Chondrocyte (in vitro differentiated cells): ENCODE measurements at places on chromosomes 7 and 10. TPM values are rescaled to one million over a fixed set of nuclear protein-coding genes. Genes with fewer than 3 reads are reported as not detected.

DNA sequence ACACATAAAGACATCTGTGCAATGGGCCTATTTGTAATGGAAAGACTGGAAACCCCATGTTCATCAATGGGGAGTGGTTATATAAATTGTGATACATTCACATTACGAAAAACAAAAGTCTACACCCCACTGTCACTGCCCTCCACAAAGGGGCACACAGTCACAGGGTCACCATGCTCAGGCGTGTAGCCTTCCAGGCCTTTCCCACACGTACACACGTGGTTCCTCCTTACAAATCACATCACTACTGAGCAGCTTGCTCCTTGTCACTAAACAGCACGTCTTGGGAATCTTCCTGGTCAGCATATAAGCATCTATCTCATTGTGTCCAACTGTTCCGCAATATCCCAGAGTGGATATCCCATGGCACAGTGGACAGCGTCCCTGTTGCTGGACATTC is 163.1 kb downstream of the SLIT1 start:
- DNase-seq: no peak

FAM24B gene
- not detected in 3 replicates for total RNA-seq

SLC18A3 gene
- not detected in 3 replicates for total RNA-seq

GRCh38 chr7:149878523-149878921 is 4.8 kb downstream of the ATP6V0E2 start:
- DNase-seq: no peak

DNA sequence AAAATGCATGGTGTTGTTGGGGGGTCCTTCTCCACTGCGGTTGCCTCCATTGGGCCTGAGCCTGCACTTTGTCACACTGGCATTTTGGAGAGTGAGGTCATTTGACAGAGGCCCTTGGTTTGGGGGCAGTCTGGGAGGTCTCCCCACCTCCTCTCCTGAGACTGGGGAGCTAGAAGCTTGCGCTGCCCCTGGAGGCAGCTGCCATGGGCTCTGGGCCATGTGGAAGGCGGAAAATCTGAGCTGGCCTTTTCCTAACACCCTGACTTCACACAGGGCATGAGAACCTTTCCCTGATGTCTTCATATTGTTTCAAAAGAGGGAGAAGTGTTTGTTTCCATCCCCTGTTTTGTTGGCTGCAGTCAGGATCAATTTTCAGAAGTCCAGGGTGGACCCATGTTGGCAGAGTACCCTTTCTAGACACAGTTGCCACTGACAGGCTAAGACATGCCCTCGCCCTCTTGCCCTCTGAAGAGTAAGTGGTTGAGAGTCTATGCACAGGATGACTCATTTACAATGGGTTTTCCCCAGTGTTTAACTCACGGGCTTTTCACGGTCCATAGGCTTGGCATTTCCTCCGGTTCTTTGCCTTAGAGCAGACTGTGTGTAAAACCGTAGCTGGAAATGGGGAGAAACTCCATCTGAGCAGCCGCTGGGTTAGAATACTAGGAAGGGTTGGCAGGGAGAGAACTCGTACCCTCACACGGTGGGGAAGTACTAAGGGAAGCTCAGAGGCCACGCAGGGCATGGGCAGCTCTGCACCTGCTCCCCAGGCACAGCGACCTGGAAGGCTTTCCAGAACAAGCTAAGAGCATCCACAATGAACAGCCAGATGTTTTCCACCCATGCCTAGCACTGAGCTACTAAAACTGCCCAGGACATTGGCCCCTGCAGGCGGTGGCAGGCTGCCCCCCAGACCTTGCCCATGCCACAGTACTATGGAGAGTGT is 655.0 kb downstream of the SDK1 start:
- DNase-seq: no peak

NUDT13 gene
- 1.7 to 2.2 TPM (median 2.0 TPM) in 3 replicates for total RNA-seq

GRCh38 chr10:76119036-76119435 is 687.6 kb downstream of the LRMDA start:
- DNase-seq: no peak

DNA sequence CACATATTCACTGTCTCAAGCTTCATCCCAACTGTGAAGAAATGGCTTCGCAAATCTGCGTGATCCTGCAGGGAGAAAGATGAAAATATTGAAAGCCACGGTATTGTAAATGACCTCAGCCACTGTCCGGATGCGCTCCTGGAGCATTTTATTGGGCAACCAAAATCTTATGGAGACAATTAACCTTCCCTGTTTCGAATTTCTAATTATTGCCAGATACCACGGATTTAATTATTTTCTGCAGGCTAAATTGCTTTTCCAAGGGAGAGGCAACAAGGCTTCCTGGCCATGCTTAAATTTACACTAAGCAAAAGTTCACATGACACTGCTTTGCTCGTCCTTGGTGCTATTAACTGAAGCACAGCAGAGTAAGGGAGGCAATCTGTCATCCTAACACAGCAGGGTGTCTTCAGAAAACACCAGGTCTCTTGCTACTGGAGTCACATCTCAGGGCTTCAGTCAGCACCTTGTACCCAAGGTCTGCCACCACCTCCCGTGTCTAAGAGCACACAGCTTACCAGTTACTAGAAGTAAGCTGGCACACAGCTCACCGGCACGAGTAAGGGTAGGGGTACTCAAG is 162.2 kb downstream of the SFMBT2 start:
- DNase-seq: no peak

GRCh38 chr10:13673156-13673555 is 86.4 kb downstream of the PRPF18 start:
- no peak for DNase-seq

LBX1 gene
- total RNA-seq: not detected in 3 replicates

DNA sequence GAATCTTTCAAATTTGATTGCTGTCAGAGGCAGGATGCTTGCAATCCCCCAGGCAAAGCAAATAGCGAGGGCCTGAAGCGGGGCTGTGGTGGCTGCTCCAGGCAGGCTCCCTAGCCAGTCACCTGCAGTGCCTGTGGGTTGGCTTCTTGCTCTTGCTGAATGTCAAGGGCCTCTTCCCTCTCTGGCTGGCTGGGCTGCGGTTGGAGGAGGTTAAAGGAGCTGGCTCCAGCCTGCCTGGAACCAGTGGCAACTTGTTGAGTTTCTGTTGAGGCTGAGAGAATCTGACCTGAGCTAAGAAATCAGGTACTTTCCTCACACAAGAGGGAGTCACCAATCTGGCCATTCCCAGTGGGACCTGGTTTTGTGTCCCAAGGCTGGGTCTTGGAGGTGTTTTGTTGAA is 134.7 kb downstream of the TMEM178B start:
- no peak for DNase-seq

PAPOLB gene
- total RNA-seq: 0.05 TPM in 1 of 3 replicates, not detected in the others

- no peak for DNase-seq
These were observed 49.4 kb upstream of the BET1 start for GRCh38 chr7:94053532-94053931.

DNA sequence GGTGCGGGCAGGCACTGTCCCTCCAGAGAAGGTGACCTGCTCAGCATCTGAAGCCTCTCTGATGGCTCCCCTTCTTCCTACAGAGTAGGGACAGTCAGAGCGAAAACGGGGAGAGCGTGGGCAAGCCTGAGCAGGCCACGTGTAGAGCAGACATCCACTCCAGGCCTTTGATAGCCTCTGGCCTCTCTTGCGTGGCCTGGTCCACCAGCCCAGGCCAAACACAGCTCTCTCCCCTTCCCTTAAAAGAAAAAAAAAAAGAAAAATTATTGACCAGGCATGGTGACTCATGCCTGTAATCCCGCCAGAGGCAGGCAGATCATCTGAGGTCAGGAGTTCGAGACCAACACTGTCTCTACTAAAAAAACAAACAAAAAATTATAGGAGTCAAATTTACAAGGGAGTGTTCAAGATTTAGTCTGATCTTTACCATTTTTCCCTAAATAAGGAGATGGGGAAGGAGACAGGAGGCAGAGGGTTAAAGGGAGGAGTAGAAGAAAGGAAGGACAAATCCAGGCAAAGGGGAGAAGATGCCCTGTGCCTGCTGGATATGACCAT is 84.8 kb downstream of the PLXNA4 start:
- DNase-seq: no peak

GRCh38 chr10:50527442-50528043 is 96.2 kb downstream of the SGMS1 start:
- no peak for DNase-seq

NODAL gene
- 0.49 TPM in 1 of 3 replicates, not detected in the others for total RNA-seq

- no peak for DNase-seq
These were observed 65.0 kb downstream of the INPP5A start for GRCh38 chr10:132602614-132603013.

- DNase-seq: no peak
These were observed 127.7 kb downstream of the CNOT4 start for GRCh38 chr7:135382173-135382572.

GRCh38 chr10:88256013-88256680 is 327.0 kb downstream of the RNLS start:
- no peak for DNase-seq

CDHR1 gene
- total RNA-seq: 0.24 to 5.1 TPM (median 3.5 TPM) in 3 replicates

DNA sequence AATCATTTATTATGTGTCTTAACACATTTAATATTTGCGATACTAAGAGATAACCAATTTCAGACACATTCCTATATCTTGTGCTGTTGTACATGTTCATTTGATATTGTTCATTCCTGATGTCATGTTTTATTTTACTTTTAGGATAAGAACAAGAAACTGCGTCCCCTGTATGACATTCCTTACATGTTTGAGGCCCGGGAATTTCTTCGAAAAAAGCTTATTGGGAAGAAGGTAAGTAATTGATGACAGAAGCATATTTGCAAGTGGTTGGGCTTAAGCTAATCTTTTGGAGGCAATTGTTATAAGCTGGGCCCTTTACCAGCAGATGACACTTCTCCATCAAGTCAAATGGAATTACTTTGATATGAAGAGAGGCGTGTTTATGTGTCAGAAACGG is 155.3 kb downstream of the SND1 start:
- no peak for DNase-seq

DNA sequence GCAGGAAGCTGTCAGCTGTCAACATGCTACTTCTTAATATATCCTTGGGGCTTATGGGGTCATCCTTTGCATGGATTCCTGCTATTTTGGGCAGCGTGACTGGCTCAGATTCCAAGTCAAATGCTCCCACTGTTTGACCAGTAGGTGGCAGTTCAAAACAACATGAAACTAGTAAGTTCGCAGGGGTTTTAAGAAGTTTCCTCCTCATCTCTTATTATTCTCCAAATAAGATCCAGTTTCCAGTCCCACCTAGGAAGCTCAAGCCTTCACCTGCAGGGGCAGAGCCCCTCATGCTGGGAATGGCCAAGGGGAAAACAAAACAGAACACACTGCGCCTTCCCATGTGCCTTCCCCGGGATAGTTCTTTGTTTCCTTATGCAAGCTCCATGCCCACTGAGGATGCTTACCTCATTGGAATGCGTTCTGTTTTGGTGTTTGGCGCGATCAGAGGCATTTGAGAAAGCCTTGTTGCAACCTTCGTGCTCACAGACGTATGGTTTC is 259.8 kb downstream of the GLI3 start:
- no peak for DNase-seq

DNA sequence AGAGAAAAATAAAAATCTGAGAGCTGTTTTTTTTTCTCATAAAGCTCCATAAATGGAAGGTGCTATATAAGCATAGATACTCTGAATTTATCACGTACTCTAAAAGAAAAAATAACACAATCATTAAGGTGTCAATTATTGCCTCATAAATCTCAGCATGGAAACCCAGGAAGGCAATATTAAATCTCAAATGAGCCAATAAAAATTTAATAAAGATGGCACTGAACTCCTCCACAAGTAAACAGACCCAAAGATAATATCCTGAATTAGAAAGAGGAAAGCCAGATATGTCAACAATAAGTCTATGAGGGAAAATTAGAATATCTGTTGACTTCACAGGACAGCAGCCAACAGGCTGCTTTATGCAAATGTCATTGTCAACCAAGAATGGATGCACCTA is 66.5 kb downstream of the CDK6 start:
- no peak for DNase-seq
